ENCODE measurements at places on chromosomes 3 and 15.

DNA sequence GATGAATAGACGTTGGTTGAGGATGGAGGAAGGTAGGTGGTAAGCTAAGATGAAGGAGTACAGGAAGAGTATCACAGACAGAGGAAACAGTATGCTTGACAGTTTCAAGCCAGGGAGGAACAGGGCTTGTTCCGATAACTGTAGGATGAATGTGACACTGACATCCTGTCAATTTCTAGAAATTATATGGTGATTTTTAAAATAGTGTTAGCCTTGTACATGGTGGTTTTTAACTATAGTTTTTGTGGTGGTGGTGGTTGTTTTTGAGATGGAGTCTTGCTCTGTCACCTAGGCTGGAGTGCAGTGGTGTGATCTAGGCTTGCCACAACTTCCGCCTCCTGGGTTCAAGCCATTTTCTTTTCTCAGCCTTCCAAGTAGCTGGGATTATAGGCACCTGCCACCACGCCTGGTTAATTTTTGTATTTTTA is 92.8 kb downstream of the FNDC3B start:
- DNase-seq = no peak

- DNase-seq = no peak
Observed at GRCh38 chr3:155938409-155938808, 68.0 kb downstream of the GMPS start.

DNA sequence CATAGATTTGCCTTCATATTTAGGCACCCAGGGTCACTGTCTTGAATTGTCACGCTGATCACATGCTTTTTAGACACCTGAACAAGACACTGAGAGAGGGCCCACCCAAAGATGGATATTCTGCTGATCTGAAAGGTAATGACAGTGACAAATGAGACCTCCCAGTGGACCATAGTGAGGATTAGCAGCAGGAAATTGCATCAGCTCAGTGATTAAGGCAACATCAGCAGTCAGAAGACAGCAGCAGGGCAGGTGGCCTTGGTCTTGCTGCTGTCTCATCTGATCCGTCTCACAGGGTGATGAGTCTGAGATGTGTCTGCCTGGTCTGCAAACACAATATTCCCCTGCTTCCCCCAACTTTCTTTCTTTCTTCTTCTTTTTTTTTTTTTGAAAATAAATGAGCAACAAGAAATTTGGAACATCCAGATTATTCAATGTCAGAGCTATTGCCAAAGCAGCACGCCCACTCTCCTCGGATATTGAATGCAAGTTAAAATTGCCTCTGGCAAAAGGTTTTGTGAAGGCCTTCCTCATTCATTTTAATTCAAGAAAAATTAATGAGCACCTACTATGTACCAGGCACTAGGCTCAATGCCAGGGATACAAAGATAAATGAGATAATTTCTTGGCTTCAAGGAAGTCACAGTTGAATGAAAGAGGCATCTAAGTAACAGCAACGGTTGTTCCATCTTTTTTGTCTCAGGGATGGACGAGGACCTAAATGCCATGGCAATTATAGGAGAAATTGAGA is 14.1 kb downstream of the OTOL1 start:
- no peak for DNase-seq

DNA sequence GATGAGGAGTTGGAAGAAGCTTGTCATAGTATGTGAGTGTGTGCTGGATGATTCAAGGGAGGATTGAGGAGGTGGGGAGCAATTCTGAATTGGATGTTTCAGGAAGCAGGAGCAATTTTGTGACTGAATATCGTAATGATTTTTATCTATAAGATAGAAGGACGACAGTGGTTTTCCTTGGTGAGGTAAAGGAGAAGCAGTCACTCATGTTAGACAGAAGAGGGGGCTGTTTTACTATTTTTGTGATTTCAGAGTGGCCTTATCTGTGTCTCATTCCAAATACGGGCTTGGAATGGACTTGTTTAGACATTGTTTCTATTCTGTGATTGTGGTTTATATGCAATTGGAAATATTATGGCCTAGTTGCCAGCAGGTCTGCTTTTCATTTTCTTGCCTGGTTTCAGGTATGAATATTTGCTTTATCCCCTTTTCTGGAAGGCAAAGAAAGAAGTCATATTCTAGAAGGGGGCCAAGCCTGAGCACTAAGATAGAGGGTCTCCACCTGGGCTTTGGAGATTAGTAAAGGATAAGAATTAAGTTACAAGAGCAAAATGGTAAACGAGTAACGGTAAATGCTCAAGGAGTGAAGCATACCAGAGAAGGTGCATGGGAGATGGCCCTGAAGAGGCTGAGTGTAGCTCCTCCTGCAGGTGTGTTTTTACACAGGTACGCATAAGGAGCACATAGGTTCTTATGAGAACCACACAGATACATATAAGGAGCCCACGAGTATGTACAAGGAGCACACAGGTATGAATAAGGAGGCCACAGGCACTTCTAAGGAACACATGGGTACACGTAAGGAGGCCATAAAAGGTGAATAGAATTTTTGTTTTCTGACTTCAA is 124.6 kb upstream of the KCNAB1 start:
- DNase-seq = peak; percentile 54

- no peak for DNase-seq
Observed at GRCh38 chr3:56115698-56116097, 352.6 kb downstream of the ERC2 start.

DNA sequence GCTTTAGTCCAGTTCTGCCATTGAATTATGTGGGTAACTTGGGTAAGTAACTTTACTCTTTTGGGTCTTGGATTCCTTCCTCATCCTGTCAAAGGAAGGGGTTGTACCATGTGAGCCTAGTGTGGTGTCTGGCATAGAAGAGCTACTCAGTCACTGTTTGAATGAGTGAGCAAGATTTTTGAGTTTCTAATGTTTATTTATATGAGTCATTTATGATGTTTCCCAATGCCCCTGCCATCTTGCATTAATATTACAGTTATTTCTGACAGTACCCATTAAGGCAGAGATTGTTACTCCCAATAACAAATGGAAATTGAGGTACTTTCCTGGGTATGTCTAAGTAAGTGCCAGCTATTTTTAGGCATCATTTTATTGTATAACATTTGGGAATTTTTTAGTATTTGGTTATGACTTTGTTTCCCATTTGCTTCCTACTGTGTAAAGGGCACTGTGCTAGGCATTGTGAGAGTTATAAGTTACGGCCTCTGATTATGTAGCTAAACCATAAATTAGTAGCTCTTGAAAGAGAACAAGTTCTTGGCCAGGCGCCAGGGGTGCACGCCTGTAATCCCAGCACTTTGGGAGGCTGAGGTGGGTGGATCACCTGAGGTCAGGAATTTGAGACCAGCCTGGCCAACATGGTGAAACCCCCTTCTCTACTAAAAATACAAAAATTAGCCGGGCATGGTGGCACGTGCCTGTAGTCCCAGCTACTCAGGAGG is 23.5 kb downstream of the NR1D2 start:
- DNase-seq = peak; percentile 63

DNA sequence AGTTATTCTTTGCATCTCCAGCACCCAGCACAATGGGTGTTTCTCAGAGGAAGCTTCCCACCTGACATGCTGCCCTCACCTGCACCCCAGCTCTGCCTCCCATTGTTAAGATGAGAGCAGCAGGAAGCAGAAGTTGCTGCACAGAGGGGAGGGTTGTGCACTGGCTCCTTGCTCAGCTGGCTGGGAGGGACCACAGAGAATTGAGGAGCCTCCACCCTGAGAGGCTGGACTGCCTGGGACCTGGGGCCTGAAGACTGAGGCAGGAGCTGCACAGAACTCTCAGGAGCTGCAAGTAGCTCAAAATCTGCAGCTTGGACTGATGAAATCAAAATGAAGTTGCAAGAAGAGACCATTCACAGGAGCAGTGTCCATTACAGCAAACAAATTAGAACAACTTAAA is 222.3 kb upstream of the LINGO1 start:
- DNase-seq = no peak

GRCh38 chr15:77865106-77865610 is 212.4 kb downstream of the TBC1D2B start:
- DNase-seq = no peak

DNA sequence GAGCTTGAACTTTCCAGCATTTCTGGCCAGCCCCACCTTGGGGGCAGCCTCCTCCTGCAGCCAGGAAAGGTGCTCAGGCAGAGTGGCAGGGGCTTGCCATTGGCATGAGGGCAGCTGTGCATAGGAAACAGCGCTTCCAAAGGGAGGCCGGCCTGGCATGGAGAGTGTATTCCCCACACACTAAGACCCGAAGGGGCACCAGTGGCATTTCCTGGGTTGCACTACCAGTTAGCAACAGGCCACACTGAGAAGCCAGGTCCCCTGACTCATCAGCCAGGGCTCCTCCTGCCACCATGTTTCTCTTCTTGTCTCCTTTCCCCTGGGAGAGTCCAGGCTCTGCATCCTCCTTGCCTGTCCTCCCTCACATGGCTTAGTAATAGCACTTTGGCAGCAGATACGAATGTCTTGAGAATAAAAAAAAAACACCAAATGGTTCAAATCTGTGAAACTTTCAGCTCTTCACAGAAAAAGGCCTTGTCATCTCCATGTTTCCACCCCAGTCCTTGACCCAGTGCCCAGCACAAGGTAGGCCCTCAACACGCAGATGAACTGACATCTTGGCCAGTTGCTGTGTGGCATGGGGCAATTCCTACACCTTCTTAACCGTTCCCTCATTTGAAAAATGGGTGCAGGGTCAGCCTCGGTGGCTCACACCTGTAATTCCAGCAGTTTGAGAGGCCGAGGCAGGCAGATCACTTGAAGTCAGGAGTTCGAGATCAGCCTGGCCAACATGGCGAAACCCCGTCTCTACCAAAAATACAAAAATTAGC is 180.4 kb downstream of the SMAD6 start:
- DNase-seq = peak; percentile 96

DNA sequence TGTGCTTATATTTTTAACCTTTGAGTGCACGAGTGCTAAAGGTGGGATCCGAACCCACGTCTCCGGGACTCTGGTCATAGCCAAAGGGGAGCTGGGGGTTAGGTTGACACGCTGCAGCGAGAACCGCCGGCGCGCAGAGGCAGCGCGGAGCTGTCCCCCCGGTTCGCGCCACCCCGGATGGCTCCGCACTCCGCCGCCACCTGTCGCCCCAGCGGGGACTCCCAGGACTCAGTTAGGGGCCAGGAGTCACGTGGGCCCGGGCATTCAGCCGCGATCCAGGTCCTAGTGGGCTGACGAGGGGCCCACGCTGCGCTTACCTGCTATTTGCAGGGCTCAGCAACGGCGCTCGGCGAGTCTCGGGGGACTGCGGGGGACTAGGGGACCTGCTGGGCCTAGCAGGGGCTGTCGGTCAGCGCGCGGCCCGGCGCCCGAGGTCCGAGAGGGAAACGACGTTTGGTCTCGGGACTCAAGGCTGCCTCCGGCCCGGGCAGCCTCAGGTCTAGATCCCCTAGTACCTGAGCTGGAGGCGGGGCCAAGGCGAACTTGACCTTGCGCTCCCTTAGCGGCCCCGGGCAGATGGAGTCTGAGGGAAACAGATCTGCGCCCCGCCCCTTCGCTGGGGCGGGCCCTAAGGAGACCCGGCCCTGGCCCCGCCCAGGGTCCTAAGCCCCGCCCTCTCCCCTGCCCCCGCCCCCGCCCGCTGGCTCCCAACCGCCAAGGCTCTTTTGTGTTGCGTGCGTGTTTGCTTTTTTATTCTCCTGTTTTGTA is at the start of gene NMNAT3:
Gene NMNAT3 (minus strand): TSS at position 585 of the 768 bp plus-strand sequence. CDS start 50,248 bp downstream, outside the sequence.
- DNase-seq = peak; percentile 50

- peak; percentile 79 for DNase-seq
Observed at GRCh38 chr15:73897441-73898261, 24.3 kb downstream of the TBC1D21 start.

DNA sequence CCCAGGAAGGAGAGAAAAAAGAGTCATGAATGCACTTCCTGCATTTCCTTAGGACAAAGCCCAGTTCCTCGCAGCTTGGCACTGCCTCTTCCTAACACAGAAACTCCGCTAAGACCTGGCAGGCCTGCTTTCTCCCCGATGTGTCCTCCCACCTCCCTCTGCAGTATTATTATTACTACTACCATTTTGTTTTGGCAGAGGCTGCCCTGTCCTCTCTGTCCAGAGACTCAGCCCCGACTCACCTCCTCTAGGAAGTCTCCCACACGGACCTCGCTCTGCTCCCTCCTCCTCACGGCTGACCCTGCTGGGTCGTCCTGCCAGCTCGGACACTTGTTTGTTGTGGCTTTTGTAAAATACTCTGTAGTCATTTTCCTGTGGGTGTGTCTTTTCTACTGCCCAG is 107.2 kb upstream of the HACD2 start:
- DNase-seq = no peak

Measured in fibroblast of skin of back (primary cell).